ENCODE measurements at places on chromosomes 2 and 18.
A peak's percentile ranks its signal among the peaks of the same experiment; 100 is the strongest.

- no peak for DNase-seq
Observed at GRCh38 chr18:27772081-27772480, 404.8 kb downstream of the CDH2 start.

- DNase-seq: peak; percentile 21
Observed at GRCh38 chr2:241855888-241856422, 2.7 kb downstream of the PDCD1 start.

DNA sequence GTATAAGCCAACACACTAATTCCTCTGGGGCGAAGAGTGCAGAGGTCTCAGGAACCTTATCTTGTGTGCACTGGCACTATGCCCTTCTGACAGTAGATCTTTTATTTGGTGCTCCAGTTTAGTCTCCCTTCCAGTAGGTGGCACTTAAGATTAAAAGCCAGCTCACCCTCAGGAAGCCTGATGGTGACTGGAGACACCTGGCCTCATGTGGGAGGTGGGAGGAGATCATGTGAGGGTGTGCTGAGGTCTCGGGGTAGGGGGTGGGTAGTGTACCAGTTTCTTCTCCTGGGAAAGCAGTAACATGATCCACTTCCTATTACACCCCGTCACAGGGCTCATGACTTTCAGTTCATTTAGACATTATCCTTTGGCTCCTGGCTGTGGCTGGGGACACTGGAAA lies 654.9 kb downstream of the ADCYAP1 start:
- DNase-seq: no peak

DNA sequence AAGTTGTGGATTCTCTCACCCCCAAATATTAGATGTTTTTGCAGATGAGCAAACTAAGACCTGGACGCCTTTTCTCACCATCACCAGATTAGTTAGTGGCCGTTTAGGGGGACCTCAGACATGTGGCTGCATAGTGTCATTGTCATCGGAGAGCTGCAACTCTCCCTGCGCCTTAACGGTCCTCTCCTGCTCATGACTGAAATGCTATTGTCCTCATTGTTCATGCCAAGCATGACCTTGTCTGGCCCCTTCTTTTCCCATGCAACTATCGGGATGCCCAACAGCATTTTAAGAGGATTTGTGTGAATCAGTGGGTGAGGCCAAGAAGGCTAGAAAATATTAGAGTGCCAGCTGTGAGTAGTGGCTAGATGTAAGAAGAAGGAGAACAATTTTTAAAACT lies 174.2 kb downstream of the SOCS6 start:
- DNase-seq: no peak

DNA sequence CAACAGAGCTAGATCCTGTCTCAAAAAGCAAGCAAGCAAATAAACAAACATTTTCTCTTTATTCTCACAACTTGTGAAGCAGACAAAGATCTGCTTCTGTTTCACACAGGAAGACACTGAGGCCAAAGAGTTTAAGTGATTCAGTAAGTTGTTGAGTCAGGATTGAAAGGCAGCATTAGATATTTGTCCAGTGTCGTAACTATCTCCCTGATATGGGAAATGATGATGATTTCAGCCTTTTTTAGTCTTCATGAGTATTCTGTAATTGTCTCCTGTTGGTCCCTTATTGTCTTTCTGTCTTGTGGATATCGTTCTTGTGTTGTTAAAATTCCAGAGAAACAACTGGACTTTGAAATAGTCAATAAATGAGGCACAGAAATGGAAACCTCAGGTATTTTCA lies 59.6 kb downstream of the GATA6 start:
- DNase-seq: no peak

GRCh38 chr2:162074632-162074895 lies 549 bp upstream of the DPP4 start:
- DNase-seq: no peak

DNA sequence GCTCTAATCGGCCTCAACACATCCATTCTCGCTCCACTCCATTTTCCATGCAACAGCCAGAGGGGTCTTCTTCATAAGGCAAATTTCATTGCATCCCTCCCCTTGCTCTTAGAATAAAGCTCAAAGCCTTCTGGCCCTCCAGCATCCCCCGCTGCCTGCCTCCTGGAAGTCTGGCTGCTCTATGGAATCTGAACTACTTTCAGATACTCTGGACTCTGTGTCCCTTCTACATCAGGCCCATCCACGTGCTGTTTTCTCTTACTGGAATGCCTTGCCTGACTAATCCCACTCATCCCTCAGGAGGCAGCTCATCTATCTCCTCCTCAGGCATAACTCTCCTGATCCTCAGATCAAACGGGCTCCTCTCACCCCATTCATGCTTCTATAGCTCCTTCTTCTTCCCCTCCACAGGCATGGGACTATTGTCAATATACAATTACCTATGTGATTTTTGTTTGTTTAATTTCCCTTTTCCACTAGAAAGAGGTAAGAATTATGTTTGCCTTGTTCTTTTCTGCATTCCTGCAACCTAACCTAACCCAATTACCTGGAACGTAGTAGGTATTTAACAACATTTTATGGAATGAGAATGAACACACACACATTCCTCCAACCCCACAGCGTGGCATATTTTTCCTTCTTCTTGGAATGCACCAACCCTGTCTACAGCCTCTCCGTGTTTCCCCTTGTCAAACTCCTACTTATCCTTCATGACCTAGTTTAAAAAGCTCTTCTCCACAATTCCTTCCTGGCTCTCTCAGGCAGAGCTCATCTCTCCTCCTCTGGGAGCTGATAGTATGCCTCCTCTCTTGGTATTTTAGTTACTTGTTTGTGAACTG lies 49.5 kb downstream of the LBH start:
- no peak for DNase-seq

GRCh38 chr18:73942081-73942625 lies 205.5 kb downstream of the FBXO15 start:
- no peak for DNase-seq

All from left cardiac atrium (tissue), 4 donors.